ENCODE measurements at places on chromosomes 5 and 9. TPM values are rescaled to one million over a fixed set of nuclear protein-coding genes. Genes with fewer than 3 reads are reported as not detected.
A peak's percentile ranks its signal among the peaks of the same experiment; 100 is the strongest.

GRCh38 chr5:53253421-53253871 is 143.9 kb upstream of the MOCS2 start:
- peak; percentile 74 for DNase-seq

GRCh38 chr9:121814594-121814993 is 163.2 kb downstream of the DAB2IP start:
- DNase-seq: no peak

DNA sequence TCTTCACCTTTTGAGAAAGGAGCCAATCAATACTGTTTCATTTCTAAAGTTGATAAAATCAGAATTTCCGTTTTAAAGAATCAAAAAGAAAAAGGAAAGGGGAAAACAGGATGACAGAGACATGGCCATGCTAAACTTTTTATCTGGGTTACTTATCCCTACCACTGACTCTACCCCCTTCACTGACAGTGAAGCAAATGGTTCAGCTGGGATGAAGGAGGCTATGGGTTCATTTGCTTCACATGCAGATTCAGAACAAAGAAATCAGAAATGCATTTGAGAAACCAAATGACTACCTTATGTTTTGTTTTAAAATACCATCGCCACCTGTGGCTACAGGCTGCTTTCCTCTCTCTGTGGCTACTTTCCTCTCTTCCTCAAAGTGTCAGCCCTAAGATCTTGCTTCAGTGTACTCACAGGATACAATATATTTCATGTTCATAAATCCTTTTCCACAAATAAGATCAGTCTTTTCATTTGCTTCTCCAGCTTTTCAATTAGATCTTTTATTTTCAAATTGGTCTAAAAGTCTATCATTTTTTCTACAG is 53.3 kb downstream of the LPAR1 start:
- no peak for DNase-seq

DNA sequence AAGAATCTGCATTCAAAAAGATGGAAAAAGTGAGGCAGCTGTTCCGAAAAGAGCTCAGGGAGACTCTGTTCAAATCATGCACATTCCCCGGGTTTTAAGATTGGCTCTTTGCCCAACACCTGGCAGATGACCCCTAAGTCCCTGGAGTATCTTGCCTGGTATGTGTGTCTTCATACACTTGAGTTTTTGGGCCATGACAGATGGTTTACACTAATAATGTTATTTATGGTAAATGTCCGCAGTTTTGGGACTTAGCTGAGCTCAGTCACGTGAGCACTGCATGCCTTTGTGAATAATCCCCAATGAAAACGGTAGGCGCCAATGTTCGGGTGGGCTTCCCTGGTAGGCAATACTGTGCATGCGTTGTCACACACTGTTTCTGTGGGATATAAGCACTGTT is 316.1 kb downstream of the PRDM9 start:
- DNase-seq: no peak

DNA sequence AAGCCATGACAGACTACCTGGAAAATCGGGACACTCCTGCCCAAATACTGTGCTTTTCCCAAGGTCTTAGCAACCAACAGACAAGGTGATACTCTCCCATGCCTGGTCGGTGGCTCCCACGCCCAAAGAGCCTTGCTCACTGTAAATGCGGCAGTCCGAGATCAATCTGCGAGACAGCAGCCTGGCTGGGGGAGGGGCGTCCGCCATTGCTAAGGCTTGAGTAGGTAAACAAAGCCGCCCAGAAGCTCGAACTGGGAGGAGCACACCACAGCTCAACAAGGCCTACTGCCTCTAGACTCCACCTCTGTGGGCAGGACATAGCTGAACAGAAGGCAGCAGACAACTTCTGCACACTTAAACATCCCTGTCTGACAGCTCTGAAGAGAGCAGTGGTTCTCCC is 272.1 kb upstream of the CCNG1 start:
- no peak for DNase-seq

- peak; percentile 83 for DNase-seq
These were observed 141.5 kb downstream of the RMI1 start for GRCh38 chr9:84121991-84122523.

DNA sequence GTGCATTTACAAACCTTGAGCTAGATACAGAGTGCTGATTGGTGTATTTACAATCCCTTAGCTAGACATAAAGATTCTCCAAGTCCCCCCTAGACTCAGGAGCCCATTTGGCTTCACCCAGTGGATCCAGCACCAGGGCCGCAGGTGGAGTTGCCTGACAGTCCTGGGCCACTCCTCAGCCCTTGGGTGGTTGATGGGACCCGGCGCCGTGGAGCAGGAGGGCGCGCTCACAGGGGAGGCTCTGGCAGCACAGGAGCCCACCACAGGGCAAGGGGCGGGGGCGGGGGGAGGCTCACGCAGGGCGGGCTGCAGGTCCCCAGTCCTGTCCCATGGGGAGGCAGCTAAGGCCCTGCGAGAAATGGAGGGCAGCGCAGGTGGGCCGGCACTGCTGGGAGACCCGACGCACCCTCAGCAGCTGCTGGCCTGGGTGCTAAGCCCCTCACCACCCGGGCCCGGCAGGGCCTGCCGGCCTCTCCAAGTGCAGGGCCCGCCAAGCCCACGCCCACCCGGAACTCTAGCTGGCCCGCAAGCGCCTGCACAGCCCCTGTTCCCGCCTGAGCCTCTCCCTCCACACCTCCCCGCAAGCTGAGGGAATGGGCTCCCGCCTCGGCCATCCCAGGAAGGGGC is 613.5 kb downstream of the TLE4 start:
- DNase-seq: no peak

GRCh38 chr5:148909766-148910165 is 83.4 kb downstream of the ADRB2 start:
- DNase-seq: no peak

DNA sequence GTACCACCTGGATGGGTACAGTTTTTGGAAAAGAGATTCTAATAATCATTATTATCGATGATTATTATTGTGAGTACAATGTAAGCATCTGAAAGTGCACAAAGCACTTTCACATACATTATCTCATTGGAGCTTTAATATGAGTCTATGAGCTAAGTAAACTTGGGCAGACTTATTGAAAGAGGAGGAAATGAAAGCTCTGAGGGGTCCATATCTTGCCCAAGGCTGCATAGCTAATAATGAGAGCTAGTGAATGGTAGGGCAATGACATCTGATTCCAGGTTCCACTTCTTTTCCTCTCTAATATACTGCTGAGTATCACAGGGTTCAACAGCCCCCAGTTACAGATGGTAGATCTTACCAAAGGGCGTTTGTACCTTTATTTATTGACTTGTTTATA is 26.1 kb downstream of the TIMD4 start:
- no peak for DNase-seq

GRCh38 chr9:105541838-105542237 is 16.1 kb upstream of the FKTN start:
- DNase-seq: no peak

Gene SLC36A3
- not detected for total RNA-seq

Gene GADD45G
- 81.1 TPM for total RNA-seq

Gene SHISAL2B
- total RNA-seq: not detected

Gene RNF183
- total RNA-seq: not detected

Gene STK32A
- 5.2 TPM for total RNA-seq

All from myocyte (in vitro differentiated cells).